ELR (cell line): ENCODE measurements at places on chromosomes 4 and X.

- peak; percentile 7 for DNase-seq
These were observed 135.9 kb upstream of the EOLA2 start for GRCh38 chrX:150074175-150074574.

GRCh38 chr4:47913861-47914219 lies 543 bp downstream of the NFXL1 start:
- DNase-seq, result peak; percentile 38

GRCh38 chrX:100654261-100654660 lies 10.3 kb downstream of the SRPX2 start:
- DNase-seq, result peak; percentile 44

DNA sequence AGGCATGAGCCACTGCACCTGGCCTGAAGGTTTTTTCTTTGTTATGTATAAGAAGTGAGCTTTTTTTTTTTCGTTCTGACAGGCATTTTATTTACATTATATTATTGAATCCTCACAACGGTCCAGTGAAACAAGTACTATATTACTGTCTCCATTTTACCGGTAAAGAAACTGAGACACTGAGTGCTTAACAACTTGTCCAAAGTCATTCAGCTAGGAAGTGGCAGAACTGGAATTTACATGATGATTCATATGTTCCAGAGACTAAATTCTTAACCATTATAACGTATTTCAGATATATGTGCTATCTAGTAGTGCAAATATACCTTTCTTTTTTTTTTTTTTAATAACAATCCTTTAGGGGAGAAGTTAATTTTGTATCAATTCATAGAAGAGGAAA lies 18.4 kb upstream of the SLC6A14 start:
- DNase-seq, result no peak

DNA sequence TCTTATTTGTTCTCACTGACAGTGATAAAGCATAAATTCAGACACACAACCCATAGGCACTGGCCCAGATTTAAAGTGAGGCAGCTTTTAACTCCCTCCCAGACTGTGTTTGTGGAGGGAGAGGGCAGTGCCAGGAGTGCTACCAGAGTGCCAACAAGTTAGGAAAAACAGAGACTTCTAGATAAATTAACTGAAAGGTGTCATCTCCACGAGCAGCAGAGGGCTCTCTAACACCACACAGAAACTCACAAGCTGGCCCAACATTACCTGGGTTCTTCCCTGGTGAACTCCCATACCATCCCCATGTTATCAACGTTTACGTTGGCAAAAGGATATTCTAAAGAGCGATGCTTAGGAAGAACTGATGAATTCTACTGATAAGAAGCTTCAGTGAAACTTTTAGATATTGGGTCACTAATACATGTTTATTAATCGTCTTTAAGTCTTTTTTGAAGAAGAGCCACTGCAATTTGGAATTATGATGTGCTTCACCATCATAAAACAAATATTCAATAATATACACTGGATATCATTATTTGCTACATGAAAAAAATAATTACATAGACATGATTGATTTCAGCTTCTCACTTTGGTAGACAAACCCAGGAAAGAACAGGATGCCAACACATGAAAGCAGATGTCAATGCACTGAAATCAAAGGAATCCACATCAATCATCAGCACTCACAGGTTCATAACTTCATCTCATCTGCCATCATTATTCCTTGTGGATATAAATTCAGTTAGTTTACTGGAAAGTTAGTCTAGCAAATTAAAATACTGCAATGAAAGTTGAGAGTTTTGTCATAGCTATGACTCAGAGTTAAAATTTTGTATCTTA lies 121.2 kb upstream of the NAP1L5 start:
- peak; percentile 58 for DNase-seq
